ENCODE measurements at places on chromosomes 1 and 21.

- no peak for DNase-seq
These were observed 21.9 kb upstream of the IVNS1ABP start for GRCh38 chr1:185338719-185339622.

DNA sequence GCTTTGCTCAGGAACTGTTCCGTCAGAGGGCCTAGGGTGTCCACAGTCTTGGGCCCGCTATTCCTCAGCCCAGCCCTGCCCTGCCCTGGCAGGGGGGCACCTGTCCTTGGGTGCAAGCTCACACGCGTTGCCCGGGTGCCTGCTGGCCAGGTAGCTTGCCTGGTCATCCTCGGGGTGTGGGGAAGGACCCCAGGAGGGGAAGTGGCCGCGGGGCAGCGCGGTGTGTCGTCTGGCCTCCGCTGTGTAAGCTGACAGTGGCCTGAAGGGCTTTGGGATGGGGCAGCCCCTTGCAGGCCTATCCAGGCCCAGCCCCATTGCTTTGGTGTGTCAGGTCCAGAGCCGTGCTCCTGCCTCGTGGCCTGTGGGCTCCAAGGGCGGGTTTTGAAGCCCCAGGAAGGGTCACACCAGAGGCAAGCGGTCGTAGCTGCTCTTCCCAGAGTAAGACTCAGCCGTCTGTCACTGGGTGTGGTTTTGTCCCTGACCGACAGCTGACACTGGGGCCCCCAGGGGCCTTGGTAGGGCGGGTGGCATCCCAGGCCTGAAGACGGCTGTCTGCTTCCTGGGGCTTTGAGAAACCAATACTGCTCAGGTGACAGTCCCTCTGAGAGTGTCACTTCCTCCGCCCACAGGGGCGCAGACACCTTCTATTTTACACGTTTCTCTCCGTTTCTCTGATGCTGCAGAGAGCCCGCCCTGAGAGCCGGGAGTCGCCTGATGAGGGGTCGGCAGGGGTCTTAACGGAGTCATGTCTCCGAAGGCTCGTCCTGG is 72.1 kb downstream of the SKI start:
- DNase-seq: no peak

DNA sequence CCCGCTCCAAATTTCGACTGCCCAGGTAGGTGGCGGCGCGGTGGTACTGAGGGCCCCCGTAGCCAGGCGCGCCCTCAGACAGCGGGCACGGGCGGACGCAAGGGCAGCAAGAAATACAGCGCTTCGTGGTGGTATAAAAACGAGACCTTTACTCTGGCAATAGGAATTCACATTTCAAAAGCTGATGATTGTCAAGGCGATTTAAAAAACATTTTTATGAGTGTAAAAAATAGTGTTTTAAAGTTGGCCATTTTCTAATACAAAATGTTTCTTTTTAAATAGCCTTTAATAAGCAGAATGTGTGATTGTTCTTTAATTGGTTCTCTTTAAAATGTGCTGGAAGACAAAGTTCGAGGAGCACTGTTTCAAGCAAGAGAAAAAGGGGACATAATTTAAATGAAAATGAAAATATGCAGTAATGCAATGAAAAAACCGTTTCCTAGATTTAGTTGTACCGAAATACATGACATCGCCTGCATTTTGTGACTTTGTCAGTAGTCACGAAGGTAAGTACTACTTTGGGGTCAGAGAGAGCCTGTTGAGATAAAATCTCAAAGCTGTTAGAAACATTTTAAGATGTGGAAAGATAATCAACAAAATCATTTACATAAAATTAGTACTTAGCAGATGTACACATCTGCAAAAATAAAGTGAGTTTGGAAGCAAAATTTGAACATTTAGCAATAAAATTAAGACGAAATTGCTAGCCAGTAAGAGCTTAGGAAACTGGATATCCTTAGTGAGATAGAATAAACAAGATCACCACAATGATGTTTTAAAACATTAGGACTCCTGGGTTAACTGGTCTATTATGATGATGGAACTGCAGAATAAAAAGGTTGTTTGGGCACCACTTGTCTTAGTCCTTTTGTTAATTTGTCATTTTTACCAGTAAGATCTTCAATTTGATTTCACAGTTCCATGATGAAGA is 1.1 kb upstream of the PSMG1 start:
- no peak for DNase-seq

DNA sequence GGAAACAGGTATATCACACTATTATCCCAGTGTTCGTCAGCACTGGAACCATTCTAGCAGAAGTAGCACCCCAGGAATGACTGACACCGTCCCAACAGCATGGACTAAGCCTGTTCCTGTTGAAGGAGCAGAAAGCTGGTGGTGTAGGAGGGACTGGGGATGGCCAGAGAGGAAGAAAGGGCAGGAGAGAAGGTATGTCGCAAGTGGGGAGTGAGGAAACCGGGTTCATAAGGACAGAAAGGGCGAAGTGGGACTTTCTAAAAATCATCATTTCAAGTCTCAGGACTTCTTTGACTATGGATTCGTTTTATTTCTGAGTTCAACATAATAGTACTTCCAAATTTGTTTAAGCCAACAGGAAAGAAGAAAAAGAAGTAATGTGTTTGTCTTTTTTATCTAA is 19.7 kb upstream of the MX1 start:
- no peak for DNase-seq

GRCh38 chr1:147238053-147238902 is 4.2 kb upstream of the CHD1L start:
- DNase-seq: no peak

GRCh38 chr1:227733751-227734545 is 1.2 kb downstream of the JMJD4 start:
- no peak for DNase-seq

DNA sequence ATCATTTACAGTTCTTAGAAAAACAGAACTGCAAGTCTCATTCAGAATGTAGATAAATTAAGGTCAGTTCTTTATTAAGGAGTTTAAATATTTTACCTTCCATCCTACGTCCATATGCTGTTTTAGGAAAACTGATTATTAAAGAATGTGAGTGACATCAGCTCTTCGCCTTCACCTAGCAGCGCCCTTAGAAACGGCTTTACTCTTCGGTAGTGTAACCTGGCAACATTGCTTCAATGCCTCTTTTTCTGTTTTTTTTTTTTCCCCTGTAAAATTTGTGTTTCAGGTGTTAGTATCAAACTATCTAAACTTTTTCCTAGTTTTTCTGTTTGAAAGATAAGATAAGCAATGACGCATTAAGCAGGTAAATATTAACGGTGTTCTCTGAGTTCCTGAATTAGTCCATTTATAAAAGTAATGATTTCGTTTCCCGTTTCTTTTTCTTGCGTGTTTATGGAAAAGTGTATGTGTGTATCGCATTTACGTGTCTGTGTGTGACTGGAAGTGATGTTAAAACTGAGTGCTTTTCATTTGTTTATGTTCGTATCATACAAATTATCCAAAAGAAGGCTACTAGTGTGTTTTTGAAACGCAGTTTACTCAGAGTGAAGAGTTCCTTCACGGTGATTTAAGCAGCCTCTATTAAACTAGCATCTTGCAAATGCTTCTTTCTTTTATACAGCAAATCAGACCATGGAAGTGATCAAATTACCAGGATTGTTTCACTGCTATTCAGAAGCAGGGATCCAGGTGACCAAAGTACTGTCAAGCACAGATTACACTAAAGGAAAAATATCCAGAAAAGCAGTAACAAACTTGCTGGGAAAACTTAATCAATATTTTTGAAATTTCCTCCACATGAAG is 139.0 kb downstream of the SDCCAG8 start:
- no peak for DNase-seq

- no peak for DNase-seq
These were observed 69.3 kb downstream of the FOXD2 start for GRCh38 chr1:47507144-47507543.

DNA sequence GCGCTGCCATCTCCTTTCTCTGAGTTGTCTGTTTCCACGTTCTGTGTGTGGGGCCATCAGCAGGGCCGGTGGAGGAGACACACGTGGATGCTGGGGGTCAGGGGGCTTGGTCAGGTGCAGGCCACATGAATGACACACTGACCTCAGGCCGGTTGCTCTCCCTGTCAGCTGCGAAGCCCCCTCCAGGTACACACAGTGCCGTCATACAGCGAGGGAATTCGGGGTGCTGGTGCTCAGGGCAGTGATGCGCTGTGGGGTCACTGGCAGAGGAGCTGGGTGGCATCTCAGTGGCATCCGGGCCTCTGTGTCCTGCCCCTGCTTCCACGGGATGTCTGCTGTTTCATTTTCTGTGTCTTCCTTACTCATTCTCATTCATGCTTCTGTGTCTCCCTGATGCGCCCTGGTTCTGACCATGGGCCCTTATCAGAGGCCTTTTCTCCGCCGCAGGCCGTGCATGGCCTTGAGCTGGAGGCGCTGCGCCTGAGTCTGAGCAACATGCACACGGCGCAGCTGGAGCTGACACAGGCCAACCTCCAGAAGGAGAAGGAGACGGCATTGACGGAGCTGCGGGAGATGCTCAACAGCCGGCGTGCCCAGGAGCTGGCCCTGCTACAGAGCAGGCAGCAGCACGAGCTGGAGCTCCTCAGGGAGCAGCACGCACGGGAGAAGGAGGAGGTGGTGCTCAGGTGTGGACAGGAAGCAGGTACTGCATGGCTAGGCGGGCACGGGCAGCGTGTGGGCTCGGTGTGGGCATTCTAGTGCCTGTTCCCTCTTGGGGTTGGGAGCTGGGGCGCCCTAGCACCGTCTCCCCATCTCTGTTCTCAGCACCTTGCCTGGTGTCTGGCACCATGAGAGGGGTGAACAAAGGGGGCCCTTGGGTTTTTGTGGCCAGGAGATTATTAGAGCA is 22.6 kb downstream of the PCNT start:
- DNase-seq: no peak

DNA sequence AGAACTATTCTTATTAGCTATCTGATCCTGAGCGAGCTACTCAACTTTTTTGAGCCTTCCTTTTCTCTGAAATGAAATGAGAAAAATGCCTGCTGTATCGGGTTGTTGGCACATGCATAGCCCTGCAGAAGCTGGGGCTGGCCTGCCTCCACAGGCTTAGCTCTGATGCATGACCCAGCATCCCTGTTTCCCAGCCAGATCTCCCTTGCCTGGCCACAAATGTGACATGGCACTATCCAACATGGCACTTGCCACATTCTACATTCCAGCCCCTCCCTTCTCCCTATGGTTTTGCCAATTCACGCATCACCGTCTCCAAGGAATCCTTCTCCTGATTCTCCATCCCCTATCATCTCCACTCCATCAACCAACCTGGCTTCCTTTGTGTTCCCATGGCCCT is 13.8 kb downstream of the RNU5D-1 start:
- DNase-seq: no peak

DNA sequence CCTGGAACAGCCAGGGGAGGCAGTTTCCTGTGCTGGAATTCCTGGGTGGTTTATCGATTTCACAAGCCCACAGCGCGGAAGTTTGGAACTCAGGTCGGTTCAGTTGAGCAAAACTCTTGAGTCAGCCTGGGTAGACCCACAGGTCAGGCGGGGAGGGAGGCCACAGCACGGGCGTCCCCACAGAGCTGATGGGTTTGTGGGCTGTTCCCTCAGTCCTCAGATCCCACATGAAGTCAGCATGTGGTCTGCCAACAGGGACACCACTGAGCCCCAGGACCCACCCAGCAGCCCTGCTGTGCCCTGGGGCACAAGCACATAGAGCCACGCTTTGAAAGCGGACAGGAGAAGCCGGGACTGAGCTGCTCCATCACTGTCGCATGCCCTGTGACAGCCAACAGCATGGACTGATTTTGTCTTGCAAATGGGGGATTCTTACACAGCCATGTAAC is 17.4 kb downstream of the BMP8A start:
- DNase-seq: no peak
